ENCODE measurements at places on chromosomes 1 and 21. TPM values are rescaled to one million over a fixed set of nuclear protein-coding genes. Genes with fewer than 3 reads are reported as not detected.

The LCE1F gene
- not detected for total RNA-seq

The ZNF683 gene
- total RNA-seq = not detected

The MARK1 gene
- total RNA-seq = 19.0 TPM

GRCh38 chr1:41689139-41689538 lies 204.7 kb upstream of the EDN2 start:
- H3K4me1 ChIP-seq = peaks cover 2% of the 10 kb centered on the region
- H3K27ac ChIP-seq = no peak overlapping the region
- no peaks in the 10 kb centered on the region for H3K36me3 ChIP-seq
- no peak for DNase-seq
- no peak overlapping the region for H3K4me3 ChIP-seq

- H3K4me3 ChIP-seq = no peak overlapping the region
- DNase-seq = no peak
- no peaks in the 10 kb centered on the region for H3K4me1 ChIP-seq
- no peaks in the 10 kb centered on the region for H3K27me3 ChIP-seq
- no peak overlapping the region for H3K27ac ChIP-seq
These were observed 17.3 kb upstream of the RHBDL2 start for GRCh38 chr1:38958967-38959366.

- H3K27ac ChIP-seq = no peak overlapping the region
- H3K36me3 ChIP-seq = no peaks in the 10 kb centered on the region
- no peak for DNase-seq
- H3K4me3 ChIP-seq = no peak overlapping the region
- no peaks in the 10 kb centered on the region for H3K27me3 ChIP-seq
These were observed 49.7 kb upstream of the GFI1 start for GRCh38 chr1:92536211-92536979.

- no peak for DNase-seq
- H3K4me1 ChIP-seq = peaks cover 15% of the 10 kb centered on the region
- H3K27ac ChIP-seq = peak overlapping the region; percentile 40
These were observed 26.8 kb downstream of the PTTG1IP start for GRCh38 chr21:44846485-44847260.

DNA sequence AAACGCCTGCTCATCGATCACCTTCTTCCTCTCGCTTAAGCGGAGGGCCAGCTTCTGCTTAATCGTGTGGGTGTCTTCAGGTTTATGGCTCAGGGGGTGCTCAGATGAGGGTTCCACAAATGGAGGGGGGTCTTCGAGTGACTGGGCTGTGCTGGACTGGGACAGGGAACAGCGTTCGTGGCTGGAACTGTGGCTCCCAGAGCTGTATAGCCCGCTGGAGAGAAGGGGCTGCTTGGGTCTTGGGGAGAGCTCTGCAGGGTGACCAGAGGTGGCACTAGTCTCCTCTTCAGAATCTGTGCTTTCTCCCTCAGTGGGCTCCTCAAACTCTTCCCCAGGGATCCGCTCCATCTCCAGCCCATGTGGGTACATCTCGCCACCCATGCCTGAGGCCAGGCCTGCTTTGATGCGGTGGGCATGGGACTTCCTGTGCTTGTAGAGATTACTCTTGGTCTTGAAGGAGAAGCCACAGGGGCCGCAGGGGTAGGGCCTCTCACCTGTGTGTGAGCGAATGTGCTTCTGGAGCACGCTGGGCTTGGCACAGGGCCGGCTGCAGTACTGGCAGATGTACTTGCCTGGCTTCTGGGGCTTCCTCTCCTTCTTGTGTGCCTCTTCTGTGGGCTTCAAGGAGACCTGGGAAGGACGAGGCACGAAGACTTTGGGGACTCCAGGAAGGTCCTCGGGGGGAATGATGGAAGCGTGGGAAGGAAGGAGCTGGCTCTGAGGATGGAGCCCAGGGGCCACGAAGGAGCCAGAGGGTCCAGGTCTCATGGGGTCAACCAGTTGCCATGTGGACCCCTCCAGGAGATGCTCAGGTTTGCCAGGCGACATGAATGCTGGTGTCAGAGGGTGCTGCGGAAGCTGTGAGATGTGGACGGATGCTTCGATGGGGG lies 99.4 kb upstream of the EDN2 start:
- no peak overlapping the region for H3K4me3 ChIP-seq
- H3K27ac ChIP-seq = no peak overlapping the region
- no peaks in the 10 kb centered on the region for H3K27me3 ChIP-seq
- no peaks in the 10 kb centered on the region for H3K4me1 ChIP-seq

DNA sequence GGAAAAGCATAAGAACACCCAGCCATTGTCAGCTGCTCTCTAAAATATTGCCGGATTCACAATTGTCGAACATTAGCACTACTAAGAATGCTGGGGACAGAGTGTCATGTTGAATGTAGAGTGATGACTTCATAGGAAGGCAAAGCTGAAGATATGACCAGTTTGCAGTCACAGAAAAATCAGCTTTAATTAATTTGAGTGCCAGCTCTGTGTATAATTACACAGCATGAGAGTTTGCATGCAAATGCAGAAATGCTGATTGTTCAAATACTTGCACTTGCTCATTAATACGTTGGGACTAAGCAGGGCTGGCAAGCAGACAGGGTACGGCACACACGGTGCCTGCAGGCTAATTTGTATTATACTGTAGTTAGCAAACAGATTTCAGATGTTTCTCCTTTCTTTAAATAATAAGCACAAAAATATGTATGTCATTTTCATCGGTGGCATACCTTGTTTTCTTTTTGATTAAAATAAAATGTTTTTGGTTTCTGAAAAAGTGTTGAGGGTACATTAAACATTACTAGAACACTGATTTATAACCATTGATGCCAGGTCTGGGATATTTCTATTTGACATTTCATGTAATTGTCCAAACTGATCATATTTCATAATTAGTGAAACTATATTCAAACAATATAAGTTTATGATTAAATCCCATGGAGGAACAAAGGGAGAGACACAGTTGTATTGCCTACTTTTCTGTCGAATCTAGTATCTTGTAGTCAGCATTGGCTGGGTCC lies 99.8 kb upstream of the ADGRL2 start:
- no peaks in the 10 kb centered on the region for H3K36me3 ChIP-seq
- H3K27me3 ChIP-seq = no peaks in the 10 kb centered on the region
- H3K27ac ChIP-seq = no peak overlapping the region
- DNase-seq = no peak

GRCh38 chr1:197921235-197922069 lies 4.3 kb downstream of the LHX9 start:
- H3K4me1 ChIP-seq = peaks cover 30% of the 10 kb centered on the region
- H3K36me3 ChIP-seq = no peaks in the 10 kb centered on the region

DNA sequence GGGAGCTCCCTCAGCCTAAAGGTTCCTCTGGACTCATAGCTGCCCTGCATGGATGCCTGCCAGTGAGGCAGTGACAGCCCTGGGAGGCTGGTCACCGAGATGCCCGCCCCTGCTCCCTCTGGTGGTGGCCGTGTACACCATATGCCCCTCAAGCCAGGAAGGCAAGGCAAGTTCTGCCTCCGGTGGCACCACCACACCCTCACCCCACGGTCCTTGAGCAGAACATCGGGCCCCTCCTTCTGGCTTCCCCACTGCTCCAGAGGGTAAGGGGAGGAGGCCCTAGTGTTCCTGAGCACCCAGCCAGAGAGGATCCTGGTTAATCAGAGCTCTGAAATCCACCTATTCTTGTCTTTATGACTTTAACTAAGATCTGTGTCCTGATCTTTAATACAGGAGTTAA lies 1.5 kb upstream of the S100A14 start:
- H3K4me3 ChIP-seq = no peak overlapping the region
- peaks cover 5% of the 10 kb centered on the region for H3K4me1 ChIP-seq
- DNase-seq = peak; percentile 84

DNA sequence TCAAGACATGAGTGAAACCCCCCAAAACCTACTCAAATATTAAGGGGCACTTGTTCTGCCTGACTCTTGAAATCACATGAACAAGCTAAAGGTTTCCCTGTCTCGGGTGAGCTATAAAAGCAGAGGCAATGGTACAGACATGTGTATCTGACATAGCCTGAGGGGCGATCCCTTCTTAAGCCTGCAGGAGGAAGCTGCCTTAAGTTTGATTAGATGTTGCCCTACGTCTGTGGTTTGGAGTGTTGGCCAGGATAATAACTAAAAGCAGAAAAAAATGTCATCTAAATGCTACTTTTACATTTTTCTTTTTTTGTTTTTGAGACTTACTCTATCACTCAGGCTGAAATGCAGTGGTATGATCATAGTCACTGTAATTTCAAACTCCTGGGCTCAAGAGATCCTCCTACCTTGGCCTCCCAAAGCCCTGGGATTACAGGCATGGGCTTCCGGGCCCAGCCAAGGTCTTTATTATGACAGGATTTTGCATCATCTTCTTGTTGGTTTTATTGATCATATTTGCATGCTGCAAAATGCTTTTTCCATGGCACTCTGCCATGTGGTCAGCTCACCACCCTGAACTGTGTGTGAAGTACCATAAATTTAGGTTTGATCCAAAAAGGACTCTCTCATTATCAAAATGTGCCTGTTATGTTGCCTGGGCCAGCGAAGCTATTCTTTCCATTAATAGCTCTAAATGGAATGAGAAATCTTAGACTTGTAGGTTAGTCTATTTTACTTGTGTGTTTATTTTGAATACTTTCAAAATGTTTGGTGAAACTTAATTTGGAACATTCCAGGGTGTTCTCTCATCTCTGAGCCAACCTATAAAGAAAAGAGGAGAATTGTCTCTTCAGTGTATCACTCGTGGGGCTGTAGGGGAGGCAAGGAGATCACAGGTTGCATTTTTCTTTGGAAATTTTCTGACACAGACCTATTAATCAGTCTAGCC lies 15.0 kb upstream of the HMGN1 start:
- H3K4me1 ChIP-seq = no peaks in the 10 kb centered on the region
- H3K36me3 ChIP-seq = no peaks in the 10 kb centered on the region
- DNase-seq = no peak

DNA sequence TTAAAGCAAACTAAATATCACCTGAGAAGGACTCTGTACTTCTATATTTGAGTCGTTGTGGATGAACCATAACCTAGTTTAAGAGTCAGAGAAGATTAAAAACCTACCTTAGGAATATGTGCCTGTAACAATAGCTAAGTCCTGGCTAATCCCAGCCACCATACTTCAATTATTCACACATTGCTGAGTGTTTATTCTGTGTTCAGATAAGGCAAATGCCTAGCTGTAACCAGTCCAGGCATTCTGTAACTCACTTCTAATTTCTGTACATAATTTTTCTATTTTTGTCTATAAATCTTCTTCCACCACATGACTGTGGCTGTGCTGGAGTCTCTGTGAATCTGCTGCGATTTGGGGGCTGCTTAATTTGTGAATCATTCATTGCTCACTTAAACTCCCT lies 441.9 kb upstream of the ADAMTS5 start:
- no peaks in the 10 kb centered on the region for H3K27me3 ChIP-seq
- no peak overlapping the region for H3K27ac ChIP-seq
- peaks cover 8% of the 10 kb centered on the region for H3K4me1 ChIP-seq
- DNase-seq = no peak

DNA sequence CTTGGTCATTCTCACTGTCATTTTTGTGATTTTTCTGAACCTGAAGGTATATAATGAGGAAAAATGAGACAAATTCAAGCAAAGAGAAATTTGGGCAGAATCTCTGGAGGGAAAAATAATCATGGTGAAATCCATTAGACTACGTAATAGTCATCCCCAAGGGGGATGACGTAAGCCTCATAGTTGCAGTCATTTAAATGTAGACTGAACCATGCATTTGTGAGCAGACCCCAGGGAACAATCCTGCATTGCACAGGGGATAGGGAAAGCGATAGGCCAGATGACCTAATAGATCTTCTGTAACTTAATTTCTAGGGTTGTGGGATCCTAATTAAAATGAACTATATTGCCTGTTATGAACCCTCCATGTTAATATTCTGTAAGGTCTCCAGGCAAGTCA lies 167.4 kb upstream of the C1orf21 start:
- no peaks in the 10 kb centered on the region for H3K4me1 ChIP-seq
- no peaks in the 10 kb centered on the region for H3K36me3 ChIP-seq
- no peak for DNase-seq
- H3K27ac ChIP-seq = no peak overlapping the region
- no peak overlapping the region for H3K4me3 ChIP-seq

DNA sequence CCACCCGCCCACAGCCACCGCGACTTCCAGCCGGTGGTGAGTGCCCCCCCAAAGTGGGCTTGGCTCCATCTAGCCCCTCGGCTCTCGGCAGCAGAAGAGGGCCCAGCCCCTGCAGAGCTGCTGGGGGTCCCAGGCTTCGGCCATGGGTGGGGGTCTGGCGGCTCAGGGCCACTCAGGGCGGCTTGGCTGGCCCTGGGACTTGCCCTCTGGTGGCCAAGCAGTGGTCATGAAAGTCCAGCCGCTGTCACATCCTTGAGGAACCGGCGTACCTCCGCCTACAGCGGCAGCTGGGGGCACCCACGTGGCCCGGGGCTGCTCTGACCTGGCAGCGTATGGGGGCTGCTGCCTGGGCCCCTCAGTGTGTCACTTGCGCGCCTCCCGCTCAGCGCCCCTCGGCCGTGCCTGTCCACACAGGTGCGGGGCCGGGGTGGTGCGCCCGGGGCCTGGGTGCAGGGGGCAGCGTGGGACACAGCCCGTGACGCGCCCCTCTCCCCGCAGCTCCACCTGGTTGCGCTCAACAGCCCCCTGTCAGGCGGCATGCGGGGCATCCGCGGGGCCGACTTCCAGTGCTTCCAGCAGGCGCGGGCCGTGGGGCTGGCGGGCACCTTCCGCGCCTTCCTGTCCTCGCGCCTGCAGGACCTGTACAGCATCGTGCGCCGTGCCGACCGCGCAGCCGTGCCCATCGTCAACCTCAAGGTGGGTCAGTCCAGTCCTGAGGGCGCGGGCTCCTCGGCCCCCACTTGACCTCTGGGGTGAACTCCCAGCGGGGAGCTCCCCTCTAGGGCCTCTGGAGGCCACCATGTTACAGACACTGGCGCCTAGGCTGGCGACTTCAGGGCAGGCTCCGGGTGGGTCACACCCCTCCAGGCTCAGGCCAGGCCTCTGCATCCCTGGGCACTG lies 32.4 kb downstream of the SLC19A1 start:
- no peaks in the 10 kb centered on the region for H3K4me1 ChIP-seq
- no peaks in the 10 kb centered on the region for H3K27me3 ChIP-seq
- H3K27ac ChIP-seq = no peak overlapping the region
- no peak overlapping the region for H3K4me3 ChIP-seq

DNA sequence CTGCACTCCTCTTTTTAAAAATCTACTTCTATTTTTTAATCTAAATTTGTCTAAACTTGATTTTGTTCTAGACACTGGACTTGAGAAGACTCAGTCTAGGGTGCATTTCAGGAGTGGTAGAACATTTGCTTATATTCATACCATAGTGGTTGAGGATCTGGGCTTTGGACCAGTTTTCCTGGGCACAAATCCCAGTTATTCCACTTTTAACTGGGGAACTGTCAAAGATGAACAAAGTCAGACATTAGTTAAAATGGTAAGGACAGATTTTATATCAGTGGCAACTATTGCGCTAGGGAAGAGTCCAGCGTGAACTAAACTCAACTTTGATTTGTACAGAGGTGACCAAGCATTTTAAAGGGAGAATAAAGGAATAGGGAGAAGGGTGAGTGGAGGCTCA lies 102.4 kb downstream of the FMN2 start:
- DNase-seq = no peak
- no peak overlapping the region for H3K4me3 ChIP-seq
- no peaks in the 10 kb centered on the region for H3K4me1 ChIP-seq
- H3K27me3 ChIP-seq = no peaks in the 10 kb centered on the region

DNA sequence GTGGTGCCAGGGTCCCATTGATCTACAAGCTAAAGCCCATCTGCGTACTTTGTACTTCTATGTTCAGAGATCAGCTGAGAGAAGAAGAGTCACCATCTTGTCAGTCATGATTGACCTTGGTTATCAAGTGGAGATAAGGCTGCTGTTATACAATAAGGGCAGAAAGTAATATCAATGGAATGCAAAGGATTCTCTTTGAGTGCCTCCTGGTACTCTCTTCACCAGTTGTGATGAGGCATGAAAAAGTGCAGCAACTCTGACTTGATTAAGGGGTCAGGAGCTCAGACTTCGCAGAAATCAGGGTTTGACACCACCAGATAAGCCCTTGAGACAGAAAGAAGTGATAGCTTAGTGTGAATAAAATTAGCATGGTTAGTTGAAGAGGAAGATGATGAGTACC lies 25.7 kb upstream of the SYT14 start:
- no peak overlapping the region for H3K4me3 ChIP-seq
- DNase-seq = no peak
- no peak overlapping the region for H3K27ac ChIP-seq

All from heart right ventricle (tissue), 16 donors.